Hepatic stellate cell (primary cell): ENCODE measurements at places on chromosomes 2 and 18.

DNA sequence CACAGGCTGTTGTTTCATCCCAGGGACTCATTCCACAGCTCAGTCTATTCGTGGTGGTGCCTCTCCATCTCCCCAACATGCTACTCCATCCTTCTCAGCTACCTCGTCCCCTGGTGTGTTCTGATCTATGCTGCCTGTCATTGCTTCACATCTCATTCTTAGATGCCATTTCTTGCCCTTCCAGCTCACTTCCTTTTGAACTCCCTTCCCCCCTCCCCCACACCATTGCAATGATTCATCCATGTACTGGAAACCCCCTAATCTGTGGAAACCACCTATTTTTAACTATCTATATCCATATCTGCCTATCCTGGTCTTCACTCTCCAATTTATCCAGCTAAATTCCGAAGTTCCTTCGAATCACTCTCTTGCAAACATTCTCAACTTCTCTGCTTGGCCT lies 65.7 kb upstream of the PARD3B start:
- DNase-seq, result no peak

DNA sequence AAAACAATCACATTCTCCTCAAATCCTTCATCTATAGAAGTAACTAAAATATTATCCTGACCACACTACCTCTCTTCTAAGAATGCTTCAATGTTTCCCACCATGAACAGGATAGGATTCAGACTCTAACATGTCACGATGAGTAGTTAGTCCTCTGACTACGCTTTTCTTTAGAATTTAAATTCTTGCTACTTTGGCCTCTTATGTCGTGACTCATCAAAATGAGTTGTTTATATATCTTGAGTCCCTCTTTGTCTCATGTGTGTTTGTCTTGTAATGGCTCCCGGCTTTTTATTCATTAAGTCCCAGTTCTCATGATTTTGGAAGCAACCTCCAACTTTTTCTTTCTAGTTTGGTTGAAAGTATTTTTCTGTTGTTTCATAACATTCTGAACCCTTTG lies 1289.2 kb downstream of the DSC3 start:
- no peak for DNase-seq

GRCh38 chr2:81327911-81328310 lies 1023.4 kb upstream of the LRRTM1 start:
- no peak for DNase-seq

DNA sequence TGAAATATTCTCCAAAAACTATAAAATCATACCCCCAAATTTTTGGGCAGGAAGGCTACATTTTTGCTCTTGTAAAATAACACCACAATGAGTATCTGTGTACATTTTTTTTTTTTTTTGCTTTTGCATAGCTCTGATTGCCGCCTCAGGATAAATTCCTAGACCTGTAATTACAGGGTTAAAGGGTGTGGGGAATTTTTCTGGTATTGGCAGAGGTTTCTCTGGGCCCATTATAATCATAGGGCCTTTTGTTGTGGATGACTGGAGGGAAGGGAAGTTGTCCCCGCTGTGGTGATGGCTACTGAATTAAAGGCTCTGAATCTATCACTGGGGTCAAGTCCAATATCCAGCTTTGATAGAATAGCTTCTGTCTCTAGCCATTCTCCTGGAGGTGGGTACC lies 26.6 kb downstream of the CCDC195 start:
- no peak for DNase-seq

- DNase-seq, result peak; percentile 22
Observed at GRCh38 chr2:18626256-18626668, 36.9 kb upstream of the NT5C1B start.

- no peak for DNase-seq
Observed at GRCh38 chr2:174600349-174600748, 2.7 kb upstream of the WIPF1 start.

DNA sequence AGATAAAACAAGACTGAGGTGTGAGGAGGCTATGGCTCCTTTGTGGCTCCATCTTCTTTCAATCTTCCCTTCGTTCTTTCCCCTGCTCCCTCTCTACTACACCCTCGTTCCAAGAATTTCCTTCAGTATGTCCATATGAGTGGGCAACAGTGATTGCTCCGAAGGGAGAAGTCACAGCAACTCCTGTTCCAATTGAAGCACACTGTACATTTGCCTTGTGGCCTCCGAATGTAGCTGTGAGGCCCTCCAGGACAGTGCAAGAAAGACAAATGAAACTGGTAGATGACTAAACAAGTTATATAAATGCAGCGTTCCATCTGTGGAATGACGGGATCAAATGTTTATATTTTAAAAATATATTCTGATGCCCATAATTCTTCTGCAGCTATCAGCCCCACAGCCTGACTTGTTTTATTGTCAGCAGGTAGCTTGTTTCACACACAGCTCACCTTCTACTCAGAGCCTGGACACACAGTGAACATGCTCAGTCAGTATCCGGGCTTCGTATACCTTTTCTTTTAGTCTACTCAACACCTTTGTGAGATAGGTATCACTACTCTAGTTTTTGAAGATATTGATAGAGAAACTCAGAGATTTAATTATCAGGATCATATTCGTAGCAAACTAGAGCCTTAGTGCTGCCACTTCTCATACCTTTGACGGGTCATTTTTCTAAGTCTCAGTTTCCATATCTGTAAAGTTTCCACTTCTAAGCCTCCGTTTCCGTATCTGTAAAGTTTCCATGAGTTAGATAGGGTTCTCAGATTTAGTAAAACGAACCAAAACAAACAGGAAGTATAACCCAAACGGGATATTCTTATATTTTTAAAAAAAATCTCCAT lies 216.7 kb upstream of the STON1 start:
- DNase-seq, result no peak

DNA sequence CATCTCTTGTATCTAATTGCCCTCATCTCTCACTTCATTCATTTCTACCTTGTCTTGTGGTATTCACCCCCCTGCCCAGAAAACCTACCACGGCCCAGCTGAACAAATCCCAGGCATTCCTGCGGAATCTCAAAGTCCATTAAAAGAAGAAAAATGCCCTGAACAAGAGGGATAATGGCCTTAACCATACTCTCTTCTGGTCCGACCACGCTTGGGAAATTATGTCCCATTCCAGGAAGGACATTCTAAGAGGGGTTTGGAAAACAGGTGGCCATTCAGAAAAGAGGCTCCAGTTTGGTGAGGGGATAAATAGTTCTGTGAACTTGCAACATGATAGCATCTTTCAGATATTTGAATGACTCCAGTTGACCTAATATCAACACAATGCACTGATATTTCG lies 349.9 kb upstream of the ZNF521 start:
- DNase-seq, result no peak

- DNase-seq, result no peak
Observed at GRCh38 chr2:46870051-46870839, 45.4 kb downstream of the MCFD2 start.

DNA sequence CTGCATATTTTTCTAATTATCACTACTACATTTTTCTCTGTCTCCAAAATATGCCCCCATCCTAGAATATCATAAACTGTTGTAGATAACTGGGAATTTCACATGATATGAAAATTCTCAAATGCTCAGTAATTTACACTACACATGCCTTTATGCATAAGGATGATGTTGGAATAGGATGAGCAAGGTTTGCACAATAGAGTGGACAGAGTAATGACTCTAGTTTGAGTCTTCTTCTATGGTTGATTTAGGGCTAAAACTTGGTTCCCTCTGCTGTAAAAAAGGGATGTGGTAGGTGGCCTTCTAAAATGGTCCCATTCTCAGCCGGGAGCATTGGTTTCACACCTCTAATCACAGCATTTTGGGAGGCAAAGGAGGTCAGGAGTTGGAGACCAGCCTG lies 129.9 kb downstream of the BCL11A start:
- no peak for DNase-seq

DNA sequence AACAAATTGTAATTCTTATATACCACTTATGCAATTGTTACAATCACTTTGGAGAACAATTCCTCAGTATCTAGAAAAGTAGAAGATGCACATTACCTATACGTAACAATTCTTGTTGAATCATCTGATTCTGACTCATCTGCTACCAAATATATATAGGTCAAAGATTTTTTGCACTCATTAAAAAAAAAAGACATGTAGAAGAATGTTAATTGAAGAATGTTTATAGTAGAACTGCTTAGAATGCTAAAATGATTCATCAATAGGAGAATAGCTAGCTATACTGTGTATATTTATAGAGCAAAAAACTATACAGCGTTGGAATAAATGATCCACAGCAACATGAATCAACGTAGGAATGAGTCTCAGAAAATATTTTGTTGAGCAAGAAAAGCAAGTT lies 29.5 kb upstream of the STAT1 start:
- no peak for DNase-seq

DNA sequence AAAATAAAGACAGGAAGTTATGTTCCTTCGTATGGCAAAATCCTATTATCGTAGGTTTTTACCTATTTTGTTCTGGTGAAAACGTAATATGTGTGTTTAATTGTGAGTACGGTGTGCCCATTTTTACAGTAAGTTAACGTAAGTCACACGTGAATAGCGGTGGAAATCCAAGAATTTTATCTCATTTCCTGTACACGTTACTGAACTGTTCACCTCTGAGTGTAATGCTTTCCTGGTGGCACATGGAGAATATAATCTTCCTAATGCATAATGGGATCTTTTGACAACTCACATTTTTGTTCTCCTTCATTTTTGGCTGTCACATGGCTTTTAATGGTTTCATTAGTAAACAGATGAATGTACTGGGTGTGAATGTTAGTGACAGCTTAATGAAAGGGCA lies 28.2 kb downstream of the BCL2L11 start:
- no peak for DNase-seq

DNA sequence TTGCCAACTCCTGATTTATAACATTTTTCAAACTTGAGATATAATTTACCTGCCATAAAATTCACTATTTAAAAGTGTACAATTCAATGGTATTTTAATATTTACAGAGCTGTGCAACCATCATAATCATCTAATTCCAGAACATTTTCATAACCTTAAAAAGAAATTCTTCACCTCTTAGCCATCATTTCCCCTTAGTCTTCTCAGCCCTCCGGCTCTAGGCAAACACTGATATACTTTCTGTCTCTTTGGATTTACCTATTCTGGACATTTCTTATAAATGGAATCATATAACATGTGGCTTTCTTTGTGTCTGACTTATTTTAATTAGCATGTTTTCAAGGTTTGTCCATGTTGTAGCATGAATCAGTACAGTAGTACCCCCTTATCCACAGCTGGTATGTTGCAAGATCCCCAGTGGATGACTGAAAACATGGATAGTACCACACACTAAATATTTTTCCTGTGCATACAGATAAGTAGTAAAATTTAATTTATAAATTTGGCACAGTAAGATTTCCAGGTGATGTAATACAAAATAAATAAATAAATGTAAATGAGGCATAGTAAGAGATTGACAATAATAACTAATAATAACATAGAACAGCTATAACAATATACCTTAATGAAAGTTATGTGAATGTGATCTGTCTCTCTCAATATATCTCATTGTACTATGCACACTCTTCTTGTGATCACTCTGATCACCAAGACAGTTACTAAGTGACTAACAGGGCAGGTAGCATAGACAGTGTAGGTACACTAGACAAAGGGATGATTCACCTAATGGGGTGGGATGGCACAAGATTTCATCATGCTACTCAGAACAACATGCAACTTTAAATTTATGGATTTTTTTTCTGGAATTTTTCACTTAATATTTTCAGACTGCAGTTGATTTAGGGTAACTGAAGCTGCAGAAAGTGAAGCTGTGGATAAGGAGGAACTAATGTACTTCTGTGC lies 73.1 kb downstream of the RAB3GAP1 start:
- no peak for DNase-seq

GRCh38 chr2:105080461-105080860 lies 42.6 kb downstream of the MRPS9 start:
- no peak for DNase-seq

GRCh38 chr2:68505603-68506159 lies 38.3 kb downstream of the APLF start:
- no peak for DNase-seq

GRCh38 chr2:134919341-134920210 lies 954 bp downstream of the CCNT2 start:
- peak; percentile 14 for DNase-seq

DNA sequence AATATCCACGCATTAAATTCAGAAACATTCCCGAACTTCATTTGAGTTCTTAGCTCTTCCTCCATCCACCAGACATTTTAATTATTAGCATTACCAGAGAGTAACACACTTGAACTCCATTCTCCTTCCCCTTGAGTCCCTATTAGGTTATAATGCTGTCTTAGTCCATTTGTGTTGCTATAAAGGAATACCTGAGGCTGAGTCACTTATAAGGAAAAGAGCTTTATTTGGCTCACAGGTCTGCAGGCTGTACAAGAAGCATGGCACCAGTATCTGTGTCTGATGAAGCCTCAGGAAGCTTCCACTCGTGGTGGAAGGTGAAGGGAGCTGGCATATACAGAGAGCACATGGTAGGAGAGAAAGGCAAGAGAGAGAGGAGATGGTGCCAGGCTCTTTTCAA lies 25.4 kb downstream of the TBC1D8 start:
- no peak for DNase-seq

DNA sequence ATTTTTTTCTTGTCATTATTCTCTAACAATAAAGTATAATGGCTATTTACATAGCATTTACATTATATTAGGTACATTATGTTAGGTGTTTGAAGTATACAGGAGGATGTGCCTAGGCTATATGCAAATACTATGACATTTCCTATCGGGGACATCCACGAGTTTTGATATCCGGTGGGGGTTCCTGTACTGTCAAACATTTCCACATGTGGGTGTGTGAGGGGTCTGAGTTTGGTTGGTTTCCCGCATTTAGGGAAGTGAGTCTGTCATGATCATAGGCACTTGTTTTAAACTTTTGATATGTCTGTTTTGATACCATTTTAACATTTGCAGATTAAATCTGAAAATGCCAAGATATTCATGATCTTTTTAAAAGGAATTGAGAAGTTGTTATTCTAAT lies 76.0 kb downstream of the CEP192 start:
- no peak for DNase-seq

- DNase-seq, result no peak
Observed at GRCh38 chr2:5766056-5766455, 73.9 kb downstream of the SOX11 start.

DNA sequence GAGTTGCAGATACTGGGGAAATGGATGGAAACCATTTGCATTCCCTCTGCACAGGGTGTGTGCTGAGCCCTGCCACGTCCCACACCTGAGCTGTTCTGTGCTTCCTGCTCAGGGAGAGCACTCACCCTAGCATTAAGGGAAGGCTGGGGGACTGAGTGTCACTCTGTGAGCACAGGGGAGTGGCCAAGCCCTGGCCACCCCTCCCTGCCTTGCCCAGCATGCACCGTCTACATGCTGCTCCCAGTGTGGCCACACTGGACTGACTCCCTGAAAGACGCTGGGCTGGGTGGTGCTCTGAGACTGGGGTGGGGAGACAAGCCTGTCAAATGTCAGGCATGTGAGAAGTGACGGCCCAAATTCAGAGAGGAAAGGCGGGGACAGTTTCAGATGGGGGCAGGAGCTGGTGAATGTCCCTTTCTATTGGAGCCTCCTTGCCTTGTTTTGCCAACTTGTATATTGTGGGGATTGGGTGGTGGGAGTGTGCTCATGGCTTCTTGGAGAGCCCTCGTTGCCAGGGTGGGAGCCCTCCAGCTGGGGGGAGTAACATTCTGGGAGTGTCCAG lies 298.4 kb upstream of the HS6ST1 start:
- DNase-seq, result no peak

GRCh38 chr2:83615511-83615910 lies 843.6 kb downstream of the SUCLG1 start:
- DNase-seq, result no peak

- no peak for DNase-seq
Observed at GRCh38 chr2:219707496-219708285, 80.3 kb downstream of the SLC4A3 start.

- DNase-seq, result no peak
Observed at GRCh38 chr18:9507565-9508088, 32.3 kb downstream of the RALBP1 start.

GRCh38 chr2:19360966-19361321 lies 2.5 kb upstream of the OSR1 start:
- no peak for DNase-seq
